ENCODE measurements at places on chromosomes 5 and 9.

GRCh38 chr5:38911933-38912332, 66.1 kb downstream of the OSMR start:
- no peak for DNase-seq

GRCh38 chr9:99516657-99517049, 294.6 kb downstream of the SEC61B start:
- DNase-seq, result no peak

DNA sequence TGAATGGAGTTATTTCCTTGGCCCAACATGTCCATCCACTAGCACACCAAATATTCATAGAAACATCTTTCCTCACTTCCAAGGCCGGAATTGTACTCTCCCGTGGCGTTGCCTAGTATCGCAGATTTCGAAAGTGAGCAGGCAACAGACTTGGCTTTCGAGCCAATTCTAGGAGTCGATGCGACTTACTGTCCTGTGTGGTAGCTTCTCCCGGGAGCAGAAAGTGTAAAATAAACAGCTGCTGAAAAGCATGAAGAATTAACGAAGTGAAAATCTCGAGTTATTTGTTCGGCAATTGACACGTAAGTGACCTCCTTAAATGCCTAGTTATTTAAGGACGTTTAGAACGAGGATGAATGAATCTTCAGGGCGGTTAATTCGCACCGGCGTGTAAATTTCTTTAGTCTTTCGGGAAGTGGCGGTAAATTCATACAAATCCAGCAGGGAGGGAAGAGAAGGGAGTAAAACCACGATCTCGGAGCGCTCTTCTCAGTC, 449 bp upstream of the PCSK5 start:
- DNase-seq, result no peak

GRCh38 chr5:114780290-114780689, 389.4 kb downstream of the TRIM36 start:
- DNase-seq, result no peak
